Brain microvascular endothelial cell (primary cell): ENCODE measurements at places on chromosomes 4 and X.

GRCh38 chr4:35695003-35695402 lies 549.3 kb downstream of the ARAP2 start:
- DNase-seq: no peak

DNA sequence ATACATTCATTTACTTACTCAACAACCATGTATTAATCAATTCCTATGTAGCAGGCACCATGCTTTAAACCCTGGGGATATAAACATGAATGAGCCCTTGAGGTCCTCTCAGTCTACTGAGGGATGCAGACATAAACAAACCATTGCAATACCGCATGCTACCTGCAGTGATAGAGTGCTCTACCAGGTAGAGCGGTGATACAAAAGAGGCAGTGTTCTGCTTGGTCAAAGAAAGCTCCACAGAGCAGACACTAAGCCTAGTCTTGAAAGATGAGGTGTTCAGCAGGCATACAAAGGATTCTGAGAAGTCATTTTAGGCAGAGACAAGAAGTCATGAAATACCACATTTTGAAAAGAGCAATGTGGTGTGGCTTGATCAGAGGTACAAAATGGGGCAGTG lies 26.9 kb upstream of the AMOT start:
- DNase-seq: no peak

GRCh38 chr4:99062120-99062519 lies 26.5 kb downstream of the ADH5 start:
- no peak for DNase-seq

DNA sequence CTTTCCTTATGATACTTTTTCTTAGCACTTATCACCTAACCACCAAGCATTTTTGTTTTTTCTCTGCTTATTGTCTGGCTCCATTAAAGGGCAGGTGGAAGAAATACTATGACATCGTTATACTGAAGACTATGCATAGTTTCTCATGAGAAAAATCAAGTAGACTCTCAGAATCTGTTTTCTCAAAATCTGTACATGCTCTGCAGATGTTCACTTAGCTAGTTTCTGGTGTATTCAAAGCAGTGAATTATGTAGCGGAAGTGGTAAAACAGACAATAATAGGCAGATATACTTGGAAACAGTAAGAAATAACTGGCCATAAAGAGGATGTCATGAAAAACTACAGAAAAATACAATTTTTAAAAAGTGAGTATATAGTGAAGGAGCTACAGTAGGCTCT lies 146.0 kb downstream of the STIM2 start:
- DNase-seq: no peak

DNA sequence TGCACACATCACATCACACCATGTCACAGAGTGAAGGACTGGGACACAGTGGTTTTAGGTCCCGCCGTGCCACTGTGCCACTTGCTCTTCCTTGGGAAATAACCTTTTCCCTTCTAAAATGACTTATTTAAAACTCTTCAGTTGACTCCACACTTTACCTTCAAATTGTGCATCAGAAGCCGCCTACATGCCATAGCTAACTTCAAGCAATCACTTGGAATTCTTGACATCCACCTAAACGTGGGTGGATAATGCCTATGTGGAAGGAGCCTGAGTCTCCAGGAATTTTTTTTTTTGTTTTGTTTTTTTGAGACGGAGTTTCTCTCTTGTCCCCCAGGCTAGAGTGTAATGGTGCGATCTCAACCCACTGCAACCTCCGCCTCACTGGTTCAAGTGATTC lies 777.4 kb upstream of the TENM3 start:
- DNase-seq: no peak

GRCh38 chr4:7549866-7550265 lies 115.1 kb upstream of the PSAPL1 start:
- DNase-seq: no peak

DNA sequence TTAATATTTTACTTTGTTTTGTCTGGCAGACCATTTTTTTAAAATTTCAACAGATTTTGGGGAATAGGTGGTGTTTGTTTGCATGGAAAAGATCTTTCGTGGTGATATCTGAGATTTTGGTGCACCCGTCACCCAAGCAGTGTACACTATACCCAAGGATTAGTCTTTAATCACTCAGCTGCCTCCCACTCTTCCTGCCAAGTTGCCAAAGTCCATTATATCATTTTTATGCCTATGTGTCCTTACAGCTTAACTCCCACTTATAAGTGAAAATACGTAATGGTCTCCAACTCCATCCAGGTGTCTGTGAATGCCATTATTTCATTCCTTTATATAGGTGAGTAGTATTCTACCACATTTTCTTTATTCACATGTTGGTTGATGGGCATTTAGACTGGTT lies 281.7 kb upstream of the GK2 start:
- no peak for DNase-seq

- DNase-seq: no peak
Observed at GRCh38 chrX:17432158-17432557, 57.2 kb downstream of the NHS start.

GRCh38 chrX:113973706-113974105 lies 610.2 kb upstream of the HTR2C start:
- no peak for DNase-seq

- no peak for DNase-seq
Observed at GRCh38 chr4:181659876-181660275, 583.3 kb upstream of the TENM3 start.

- DNase-seq: no peak
Observed at GRCh38 chr4:13112030-13112429, 372.1 kb downstream of the RAB28 start.

DNA sequence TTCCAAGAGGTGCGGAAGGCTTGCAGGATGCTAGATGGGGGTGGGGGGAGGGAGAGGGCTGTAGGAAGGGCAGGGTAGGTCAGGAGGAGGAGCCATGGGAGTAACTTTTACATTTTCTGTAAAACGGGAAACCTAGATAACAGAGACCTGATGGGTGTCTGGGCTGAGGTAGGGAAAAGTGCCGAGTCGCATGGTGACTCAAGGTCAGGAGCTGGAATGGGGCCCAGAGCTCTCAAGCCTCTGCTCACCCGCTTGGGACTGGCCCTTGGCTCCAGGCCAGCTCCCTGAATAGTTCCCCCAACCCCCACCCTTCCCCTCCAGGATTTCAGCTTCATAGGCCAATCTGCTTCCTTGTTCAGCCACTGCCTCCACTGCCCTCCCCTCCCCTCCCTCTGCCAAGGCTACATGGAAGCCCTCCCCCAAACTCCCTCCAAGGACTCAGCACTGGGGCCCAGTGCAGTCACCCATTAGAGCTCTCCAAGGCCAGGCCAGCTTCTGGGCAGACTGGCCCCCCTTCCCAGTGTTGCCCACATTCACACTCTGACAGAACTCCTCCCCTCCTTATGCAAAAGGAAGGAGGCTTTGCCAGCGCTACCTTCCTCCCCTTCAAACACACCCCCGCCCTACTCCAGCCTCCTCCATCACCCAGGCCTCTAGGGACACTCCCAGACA lies 43.6 kb downstream of the TSC22D3 start:
- peak; percentile 59 for DNase-seq

DNA sequence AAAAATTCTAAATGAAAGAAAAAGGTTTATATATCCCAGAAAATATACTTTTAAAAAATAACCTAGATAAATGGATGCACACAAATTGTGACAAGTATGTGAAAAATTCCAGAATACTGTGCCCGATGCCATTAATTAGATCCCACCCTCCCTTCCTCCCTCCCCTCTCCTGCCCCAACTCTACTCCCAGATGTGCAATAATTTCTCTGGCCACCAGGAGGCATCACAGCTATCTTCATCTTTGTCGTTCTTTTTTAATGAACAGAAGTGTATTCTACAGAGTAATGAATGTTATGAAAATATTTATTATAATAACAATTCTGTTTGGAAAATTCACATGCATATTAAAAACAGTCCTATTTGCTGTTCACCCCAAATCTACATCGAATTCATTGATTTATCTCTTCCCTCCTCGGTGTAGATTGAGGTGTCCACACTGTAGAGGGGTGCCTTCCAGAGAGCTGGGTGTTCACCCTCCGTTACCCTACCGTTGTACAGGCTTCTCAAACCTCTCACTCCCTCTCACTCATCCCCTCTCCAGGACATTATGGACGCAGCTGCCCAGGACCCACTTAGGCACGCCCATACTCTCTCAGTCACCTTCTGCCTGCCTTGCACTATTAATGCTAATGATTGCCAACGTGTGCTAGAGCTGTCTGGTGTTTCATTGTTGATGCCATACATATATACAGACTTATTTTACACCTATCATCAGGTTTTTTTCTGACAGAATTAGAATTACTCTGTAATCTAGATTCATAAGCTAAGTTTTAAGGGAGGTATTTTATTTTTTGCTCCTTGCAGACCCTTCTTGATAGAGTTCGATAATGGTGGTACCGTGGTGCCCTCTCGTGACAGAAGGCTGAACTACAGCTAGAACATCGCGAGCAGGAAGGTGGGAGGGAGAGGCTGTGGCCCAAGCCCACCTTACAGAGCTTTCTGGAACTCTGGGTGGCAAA lies 14.1 kb downstream of the RAB40AL start:
- peak; percentile 35 for DNase-seq

DNA sequence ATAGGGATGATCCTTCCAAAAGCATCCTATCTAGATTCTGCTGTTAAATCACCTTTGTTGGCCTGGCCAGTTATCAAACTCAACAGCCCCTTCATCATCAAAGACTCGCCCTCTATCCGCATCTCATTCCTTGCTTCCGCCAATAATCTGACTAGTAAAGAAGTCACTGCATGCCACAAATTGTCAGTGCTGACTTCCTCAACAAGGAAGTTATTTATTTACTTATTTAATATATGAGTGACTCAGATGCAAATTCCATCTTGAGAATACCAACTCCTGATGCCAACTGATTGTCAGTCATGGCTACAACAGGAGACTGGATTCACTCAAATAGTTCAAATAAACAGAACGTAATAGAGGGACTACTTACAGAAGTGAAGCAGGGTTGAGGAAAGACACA lies 283.8 kb downstream of the TRIML1 start:
- DNase-seq: no peak

- DNase-seq: no peak
Observed at GRCh38 chrX:153885208-153885787, 675 bp downstream of the L1CAM start.

GRCh38 chr4:62644372-62644771 lies 1444.2 kb downstream of the ADGRL3 start:
- DNase-seq: peak; percentile 9
